Effector memory CD8-positive, alpha-beta T cell (primary cell): ENCODE measurements at places on chromosomes 6 and 20.

DNA sequence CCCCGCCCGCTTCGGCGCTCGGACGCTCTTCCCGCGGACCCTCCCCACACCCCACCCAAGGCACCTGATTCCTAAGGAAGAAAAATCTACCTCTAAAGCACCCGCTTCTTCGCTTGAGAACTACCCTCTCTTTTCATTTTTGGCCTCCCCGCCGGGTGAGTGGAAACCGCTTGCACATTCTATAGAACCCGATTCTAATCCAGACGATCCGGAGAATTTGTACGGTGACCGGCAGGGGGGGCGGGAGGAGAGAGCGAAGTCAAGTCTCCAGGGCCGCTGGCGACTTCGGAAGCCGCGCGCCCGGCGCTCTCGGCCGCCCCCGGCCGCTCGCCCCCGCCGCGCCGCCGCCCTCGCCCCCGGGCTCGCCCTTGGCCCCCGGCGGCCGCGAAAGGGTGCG, at the start of gene RBM24:
Gene RBM24 (plus strand): TSS at position 262 of the 397 bp plus-strand sequence. CDS start 221 bp downstream, outside the sequence.
- no peak for DNase-seq

- no peak for DNase-seq
These were observed 26.2 kb downstream of the HDAC2 start for GRCh38 chr6:113944701-113945100.

DNA sequence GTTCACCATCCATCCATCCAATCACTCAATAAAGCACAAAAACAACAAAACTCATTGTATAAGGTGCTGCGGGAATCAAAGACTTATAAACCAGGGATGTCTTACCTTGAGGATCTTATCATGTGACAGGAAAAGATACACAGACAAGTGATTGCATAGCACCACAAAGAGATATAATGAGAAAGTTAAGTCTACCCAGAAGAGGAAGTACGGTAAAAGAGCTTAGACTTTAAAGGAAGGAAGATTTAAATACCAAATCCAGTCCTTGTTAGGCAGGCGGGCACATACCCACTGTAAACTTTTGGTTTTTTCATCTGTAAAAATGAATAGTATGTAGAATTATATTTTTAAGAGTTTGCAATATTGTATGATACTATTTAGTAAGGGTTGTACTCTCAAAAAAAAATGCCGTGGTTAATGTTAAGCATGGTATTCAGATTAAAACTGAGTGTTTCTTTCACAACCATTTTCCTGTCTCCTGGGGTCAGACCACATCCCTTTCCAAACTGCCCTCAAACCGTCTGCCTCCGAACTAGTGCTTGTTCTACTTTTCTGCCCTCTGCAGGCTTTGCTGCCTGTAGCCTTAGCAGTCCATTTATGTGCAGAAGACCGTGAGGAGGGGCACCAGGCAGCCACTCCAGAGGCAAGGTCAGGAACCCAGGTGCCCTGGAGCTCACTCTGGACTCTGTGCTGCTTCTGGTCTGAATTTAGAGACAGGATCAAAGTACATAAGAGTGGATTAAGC, 179.5 kb upstream of the SYNDIG1 start:
- DNase-seq: no peak

DNA sequence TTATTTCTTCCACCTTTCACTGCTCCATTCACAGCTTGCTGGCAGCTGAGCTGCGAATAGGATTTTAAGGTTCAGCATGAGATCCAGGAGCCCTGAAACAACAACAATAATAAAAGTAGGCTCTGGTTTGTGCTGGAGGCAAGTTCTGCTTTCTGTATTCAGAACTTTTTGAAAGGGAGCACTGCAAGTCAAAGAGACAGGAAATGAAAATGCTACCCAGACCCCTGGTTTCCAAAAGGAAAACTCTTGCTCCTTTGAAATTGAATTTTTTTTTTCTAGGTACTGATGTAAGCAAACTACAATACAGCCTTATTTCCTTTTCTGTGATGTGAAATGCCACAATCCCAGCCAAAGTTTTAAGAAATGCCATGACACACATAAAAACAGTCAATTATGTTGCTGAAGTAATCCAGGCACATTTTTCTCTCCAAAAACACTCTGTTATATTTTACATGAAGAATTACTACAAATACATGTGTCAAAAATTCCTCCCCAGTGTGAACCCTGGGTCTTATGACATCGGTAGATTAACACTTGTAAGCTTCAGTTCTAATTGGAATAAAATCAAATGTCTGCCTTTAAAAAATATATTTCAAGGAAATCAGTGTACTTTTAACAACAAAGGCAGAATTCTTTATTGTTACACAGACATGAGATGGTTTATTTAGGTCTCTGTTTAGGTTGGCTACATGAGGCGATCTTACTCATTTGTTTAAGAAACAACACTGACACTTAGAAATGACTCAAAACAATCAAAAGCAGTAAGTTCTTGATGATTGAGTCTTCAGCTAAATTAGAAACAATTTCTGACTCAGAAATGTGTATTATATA, 656.7 kb downstream of the EPHA7 start:
- no peak for DNase-seq

DNA sequence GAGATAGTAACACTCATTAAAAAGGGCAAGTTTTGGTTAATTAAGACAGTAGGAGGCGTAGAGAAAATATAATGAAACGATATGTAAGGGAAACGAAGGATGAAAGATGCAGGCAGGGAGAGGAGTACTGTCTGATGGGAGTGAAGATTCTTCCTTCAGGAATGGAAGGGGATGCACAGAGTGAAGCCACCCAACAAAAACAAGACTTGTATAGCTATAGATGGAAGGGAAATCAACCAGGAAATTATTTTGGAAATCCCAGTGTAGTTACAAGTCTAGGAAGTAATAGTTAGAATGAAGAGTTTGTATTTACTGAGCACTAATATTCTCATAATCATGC, 19.7 kb upstream of the HLA-DRB1 start:
- DNase-seq: no peak

- no peak for DNase-seq
These were observed 52.6 kb upstream of the NAA20 start for GRCh38 chr20:19964289-19965265.

DNA sequence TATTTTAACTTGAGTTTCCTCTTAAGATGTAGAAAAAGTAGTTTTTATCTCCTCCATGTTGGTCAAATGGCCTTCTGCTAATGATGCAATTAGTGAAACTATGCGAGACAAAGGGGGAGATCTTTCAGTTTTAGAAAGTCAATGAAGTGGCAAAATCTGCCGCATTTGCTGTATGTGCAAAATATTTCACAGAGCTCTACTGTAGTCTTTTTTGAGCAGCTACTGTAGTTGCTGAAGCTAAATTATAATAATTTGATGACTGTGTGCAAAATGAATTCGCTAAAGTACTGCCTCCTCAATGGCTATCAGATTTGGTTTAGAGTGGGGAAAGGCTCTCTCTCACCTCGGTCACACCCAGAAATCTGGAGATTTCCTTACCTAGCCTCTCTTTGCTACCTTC, 267.6 kb upstream of the ZFP64 start:
- DNase-seq: no peak

DNA sequence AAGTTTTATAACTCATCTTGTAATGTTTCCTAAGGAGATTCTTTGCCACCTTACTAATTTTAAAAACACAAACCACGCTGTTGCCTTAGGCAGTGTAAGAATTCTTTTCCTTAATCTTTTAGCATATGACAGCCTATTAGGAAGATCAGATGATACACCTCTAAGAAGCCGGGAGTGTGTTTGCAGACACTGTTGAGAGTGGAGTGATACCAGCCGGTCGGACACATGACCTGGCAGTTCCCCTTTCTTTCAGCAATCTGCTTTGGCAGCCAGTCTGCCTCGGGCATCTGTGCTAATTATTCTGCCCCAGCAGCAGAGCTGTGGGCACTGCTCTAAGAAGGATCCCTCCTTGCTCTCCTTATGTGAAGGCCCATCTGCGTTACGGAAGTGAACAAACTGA, 50.9 kb downstream of the PLCB4 start:
- no peak for DNase-seq

GRCh38 chr20:16775961-16776360, 27.8 kb downstream of the OTOR start:
- no peak for DNase-seq

- no peak for DNase-seq
These were observed 299.0 kb upstream of the STXBP5 start for GRCh38 chr6:146905181-146905704.

DNA sequence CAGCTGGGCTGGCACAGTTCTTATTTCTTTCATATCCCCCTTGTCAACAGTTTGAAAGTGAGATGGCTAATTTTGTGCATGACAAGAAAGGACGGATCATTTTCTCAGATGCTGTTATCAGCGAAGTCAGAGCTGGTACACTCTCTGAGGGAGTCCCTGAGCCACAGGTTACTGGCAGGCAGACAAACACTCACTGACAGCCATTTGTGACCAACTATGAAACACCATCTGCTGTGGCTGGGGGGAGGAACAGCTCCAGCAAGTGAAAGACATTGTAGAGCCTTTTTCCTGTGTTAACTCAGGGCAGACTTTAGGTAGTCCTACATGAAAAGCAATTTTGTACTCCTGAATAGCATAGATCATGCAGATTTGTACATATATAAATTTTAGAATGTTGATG, 22.2 kb downstream of the OLIG3 start:
- DNase-seq: no peak
